ENCODE measurements at places on chromosomes 7 and 10.
A peak's percentile ranks its signal among the peaks of the same experiment; 100 is the strongest.

DNA sequence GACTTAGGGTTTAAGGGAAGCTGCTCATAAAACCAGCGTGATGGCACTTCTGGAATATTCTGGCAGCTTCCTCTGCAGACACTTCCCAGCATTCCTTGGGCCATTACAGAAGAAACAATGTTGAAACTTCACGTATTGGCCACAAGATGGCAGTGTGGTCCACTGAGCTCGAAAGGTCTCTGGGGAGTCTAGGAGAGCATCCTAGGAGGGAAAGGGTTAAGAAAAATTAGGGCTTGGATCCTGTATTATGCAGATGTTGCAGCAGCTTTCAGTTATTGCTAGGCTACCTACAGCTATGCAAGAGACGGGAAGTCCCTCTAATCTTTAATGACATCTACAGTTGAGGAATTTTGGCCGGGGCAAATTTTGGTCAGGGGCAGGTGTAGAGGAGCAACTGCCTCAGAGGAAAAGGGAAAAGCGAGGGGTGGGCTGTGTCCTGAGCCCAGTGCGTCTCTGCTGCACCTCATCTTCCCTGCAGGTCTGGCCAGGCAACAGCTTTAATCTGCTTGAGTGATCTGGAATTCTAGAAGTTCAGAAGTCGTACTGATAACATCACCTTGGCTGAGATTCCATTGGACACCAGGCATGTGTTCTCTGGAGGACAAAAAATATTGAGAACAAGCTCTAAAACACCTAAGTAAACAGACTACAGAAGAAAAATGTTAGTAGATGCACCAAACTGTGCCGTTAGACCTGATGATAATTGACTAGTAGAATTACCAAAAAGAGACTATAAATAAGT is 220.8 kb upstream of the PRSS58 start:
- no peaks in the 10 kb centered on the region for H3K4me1 ChIP-seq
- H3K27ac ChIP-seq: no peak overlapping the region
- H3K27me3 ChIP-seq: peaks cover 3% of the 10 kb centered on the region
- DNase-seq: no peak
- no peaks in the 10 kb centered on the region for H3K36me3 ChIP-seq
- no peak overlapping the region for H3K4me3 ChIP-seq

DNA sequence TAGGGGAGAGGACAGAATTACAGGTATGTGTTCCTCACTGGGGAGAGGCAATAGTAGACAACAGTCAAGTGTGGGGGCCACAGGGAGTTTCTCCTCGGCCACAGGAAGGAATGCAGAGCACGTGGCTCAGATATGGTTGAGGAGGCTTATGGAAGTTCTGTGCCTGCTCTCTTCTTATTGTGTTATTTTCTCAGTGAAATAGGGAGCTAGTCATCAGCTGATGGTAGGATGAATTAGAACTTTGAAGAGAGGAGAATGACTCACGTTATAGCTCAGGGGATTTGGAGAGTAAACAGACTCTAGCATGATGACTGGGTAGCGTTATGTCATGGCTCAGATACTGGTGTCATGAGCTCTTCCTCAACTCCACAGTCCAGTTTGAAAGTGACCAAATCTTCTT is 308.3 kb upstream of the IGFBP3 start:
- DNase-seq: peak; percentile 43
- H3K27ac ChIP-seq: no peak overlapping the region
- H3K36me3 ChIP-seq: no peaks in the 10 kb centered on the region
- H3K27me3 ChIP-seq: no peaks in the 10 kb centered on the region
- H3K4me3 ChIP-seq: no peak overlapping the region
- H3K4me1 ChIP-seq: no peaks in the 10 kb centered on the region

DNA sequence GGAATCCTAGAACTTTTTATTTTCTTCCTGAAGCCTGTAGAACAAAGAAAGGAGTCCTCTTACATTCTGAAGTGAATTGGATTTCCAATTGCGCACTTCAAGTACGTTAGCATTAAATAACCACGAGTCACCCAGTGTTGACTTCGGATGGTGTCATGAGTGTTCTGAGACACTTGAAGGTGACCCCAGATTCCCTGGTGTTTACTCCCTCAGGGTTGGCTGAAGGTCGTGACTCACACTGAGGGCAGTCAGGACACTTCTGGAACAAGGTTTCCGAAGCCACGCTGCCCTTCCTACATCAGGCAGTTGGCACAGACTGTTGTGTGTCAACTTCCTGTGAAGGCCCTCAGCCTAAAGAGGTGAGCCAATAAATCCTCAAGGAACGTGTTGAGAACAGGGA is 186.6 kb upstream of the CELF2 start:
- H3K4me3 ChIP-seq: no peak overlapping the region
- H3K27me3 ChIP-seq: no peaks in the 10 kb centered on the region
- H3K4me1 ChIP-seq: no peaks in the 10 kb centered on the region
- no peak overlapping the region for H3K27ac ChIP-seq
- H3K36me3 ChIP-seq: no peaks in the 10 kb centered on the region

DNA sequence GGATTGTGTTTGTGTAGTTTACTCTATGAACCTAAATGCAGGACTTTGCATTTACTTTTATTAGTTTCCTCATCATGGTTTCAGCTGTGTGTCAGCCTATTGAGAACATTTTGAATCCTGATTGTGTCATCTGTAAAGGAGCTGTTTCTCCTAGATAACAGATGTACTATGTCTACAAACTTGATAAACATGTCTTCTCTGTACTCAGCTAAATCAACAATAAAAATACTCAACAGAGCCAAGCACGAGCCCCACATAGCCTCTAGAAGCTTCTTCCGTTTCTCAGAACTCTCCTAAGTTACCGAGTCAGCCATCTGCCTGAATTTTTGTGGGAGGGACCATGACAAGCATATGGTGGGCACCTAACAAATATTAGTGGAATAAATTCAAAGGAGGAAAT is 234.7 kb downstream of the SKAP2 start:
- DNase-seq: no peak
- H3K27ac ChIP-seq: no peak overlapping the region
- no peaks in the 10 kb centered on the region for H3K36me3 ChIP-seq
- H3K4me1 ChIP-seq: no peaks in the 10 kb centered on the region

DNA sequence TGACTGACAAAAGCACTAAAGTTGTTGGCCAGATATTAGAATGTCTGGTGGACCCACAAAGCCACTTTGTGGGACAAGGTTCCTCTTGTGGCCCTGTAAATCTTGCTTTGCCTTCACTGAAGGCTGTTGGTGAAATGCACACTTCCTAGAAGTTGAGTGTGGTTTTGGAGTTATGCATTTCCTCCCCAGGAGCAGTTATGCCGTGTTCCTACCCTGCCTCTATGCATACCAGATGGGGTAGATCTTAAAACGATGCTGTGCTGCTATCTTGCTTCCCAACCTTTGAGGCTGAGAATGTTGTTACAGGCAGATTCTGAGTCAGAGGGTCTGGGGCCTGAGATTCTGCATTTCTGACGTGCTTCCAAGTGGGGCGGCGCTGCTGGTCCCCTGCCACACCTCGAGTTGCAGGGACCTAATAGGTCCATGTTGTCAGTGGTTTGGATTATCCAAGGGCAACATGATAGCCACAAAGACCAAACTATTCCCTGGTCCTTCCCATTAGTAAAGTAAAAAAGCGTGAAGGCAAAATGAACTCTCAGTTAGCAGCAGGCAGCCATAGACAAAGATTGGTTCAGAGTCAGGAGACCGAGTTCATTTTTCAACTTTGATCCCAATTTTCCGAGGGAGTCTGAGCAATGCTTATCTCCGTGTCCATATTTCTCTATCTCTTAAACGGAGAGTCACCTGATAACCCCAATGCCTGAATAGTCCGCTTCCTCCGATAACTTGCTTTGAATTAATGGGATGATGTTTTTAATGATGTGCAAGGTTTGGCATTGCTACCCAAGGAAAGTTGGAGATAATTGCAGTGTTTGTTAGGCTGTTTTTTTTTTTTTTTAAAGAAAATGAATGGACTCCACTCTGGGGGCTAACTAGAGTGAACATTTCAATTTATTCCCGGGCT is 55.8 kb downstream of the CDHR3 start:
- no peak overlapping the region for H3K27ac ChIP-seq
- H3K27me3 ChIP-seq: no peaks in the 10 kb centered on the region
- DNase-seq: no peak
- H3K4me3 ChIP-seq: no peak overlapping the region
- H3K4me1 ChIP-seq: no peaks in the 10 kb centered on the region

DNA sequence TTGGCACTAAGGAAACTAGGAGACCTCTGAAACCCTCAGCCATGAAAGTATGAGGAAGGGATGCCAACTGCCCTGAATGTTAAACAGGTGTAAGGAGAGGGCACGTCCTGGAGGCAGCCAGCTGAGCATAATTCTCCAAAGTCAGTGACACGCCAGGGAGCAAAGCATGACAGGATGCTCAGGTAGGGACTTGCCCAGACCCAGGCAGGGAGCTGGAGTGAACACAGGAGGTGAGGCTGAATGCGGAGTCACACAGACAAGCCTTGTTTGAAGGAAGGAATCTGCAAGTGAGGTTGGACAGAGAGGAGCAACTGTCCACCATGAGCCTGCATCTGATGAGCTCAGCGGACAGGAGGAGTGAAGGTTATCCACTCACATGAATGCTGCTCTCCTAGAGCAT is 41.5 kb downstream of the KLRG2 start:
- H3K36me3 ChIP-seq: no peaks in the 10 kb centered on the region

DNA sequence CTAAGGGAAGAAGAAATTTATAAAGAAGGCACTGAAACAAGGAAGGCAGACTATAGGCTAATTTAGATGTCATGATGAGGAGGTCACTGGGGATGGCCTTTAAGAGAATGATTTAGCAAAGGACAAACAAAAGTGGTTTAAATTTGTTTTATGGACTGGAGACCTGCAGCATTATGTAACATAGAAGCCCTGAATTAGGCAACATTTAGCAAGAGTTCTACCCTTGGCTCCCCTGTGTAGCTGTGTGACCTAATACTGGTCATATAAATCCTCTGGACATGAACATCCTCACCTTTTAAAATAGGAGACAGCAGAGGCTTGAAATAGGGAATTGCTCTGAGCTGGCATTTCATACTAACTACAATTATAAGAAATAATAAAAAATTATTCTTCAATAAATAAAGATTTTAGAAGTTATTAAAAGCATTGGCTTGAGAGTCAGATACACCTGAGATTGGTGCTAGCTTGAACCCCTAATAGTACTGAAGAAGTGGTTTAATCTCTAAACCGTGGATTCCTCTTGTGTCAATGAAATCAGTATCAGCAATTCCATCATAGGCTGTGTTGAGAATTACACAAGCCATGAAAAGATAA is 48.9 kb downstream of the RNLS start:
- DNase-seq: no peak
- no peaks in the 10 kb centered on the region for H3K4me1 ChIP-seq
- H3K4me3 ChIP-seq: no peak overlapping the region
- H3K36me3 ChIP-seq: no peaks in the 10 kb centered on the region
- no peak overlapping the region for H3K27ac ChIP-seq

DNA sequence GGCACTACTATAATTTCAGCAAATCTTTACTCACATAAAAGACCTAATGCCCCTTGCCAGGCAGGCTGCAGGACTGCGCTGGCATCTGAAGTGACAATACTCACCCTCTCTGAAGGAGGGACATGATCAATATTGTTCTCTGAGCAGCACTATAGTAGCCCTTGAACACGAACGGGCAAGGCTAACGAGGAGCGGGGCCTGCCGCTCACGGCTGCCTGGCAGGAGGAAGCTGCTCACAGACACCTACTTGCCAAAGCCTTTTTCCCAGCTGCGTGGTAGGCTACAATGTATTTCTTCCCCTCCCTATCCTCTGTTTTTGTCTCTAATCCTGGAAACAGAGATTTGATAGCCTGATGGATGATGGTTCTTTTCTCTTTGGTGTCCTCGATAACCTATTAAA is 19.9 kb downstream of the PUS7 start:
- H3K27ac ChIP-seq: no peak overlapping the region
- DNase-seq: no peak
- no peak overlapping the region for H3K4me3 ChIP-seq
- no peaks in the 10 kb centered on the region for H3K27me3 ChIP-seq

- H3K4me1 ChIP-seq: peaks cover 16% of the 10 kb centered on the region
- DNase-seq: no peak
- peaks cover 22% of the 10 kb centered on the region for H3K27me3 ChIP-seq
Measured at GRCh38 chr7:37916017-37916672, 472 bp downstream of the SFRP4 start.

DNA sequence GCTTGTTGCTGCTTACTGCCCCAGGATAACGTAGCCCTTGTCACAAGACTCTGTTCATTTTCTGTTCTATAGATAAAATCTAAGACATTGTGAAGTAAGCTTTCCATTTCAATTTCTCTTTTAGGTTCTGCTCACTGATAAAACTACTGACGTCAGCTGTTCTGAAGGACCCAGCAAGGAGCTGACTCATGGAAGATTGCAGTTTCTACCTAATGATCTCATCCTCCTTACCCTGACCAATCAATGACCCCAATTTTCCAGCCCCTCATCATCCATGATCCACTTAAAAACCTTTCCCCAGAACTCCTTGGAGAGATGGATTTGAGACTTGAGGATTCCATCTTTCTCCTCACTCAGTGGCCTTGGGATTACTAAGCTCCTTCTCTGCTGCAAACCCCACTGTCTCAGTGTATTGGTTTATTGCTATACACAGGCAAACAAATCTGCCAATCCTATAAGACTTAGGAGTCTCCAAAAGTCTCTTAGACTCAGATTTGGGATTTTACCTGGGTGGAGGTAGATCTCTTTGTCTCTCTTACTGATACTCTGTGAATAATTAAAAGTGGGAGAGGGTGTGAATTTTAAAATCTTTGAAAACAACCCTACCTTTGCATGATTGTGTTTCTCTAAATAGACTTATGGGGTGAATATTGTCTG is 109.2 kb upstream of the TRIM24 start:
- H3K4me3 ChIP-seq: no peak overlapping the region
- H3K27ac ChIP-seq: no peak overlapping the region
- H3K27me3 ChIP-seq: no peaks in the 10 kb centered on the region
- H3K36me3 ChIP-seq: no peaks in the 10 kb centered on the region
- no peaks in the 10 kb centered on the region for H3K4me1 ChIP-seq

GRCh38 chr10:44807451-44807850 is 103.7 kb upstream of the TMEM72 start:
- no peaks in the 10 kb centered on the region for H3K36me3 ChIP-seq
- no peak overlapping the region for H3K27ac ChIP-seq
- no peak overlapping the region for H3K4me3 ChIP-seq
- no peak for DNase-seq

GRCh38 chr7:2717293-2718261 is 29.6 kb downstream of the AMZ1 start:
- no peak overlapping the region for H3K27ac ChIP-seq
- no peak for DNase-seq
- H3K4me1 ChIP-seq: peaks cover 15% of the 10 kb centered on the region
- no peaks in the 10 kb centered on the region for H3K36me3 ChIP-seq
- H3K27me3 ChIP-seq: no peaks in the 10 kb centered on the region
- no peak overlapping the region for H3K4me3 ChIP-seq

DNA sequence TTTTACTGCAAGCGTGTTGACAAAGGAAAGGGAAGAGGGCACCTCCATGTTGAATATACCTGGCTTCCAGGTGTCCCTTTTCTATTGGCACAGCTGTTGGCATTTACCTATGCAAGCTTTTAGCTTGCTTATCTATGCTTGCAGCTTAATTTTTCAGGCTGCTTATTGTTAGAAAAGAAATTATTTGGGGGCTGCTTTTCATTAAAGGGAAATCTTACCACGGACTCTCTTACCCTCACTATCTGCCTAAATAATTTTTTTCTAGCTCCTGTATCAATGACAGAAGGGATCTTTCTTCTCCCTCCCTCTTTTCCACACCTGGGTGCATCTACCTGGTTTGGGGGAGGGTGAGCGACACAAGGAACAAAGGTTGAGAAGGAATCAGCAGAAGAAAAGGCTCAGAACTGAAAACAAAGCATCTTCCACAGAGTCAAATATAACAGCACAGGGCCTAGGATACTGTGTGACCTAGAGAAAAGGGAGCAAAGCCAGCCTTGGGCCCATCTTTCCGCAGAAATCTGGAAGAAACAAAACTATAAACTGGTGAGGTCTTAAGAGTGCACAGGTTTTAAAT is 15.2 kb upstream of the GJC3 start:
- H3K27ac ChIP-seq: no peak overlapping the region
- no peak for DNase-seq
- H3K36me3 ChIP-seq: no peaks in the 10 kb centered on the region
- no peaks in the 10 kb centered on the region for H3K27me3 ChIP-seq
- H3K4me3 ChIP-seq: no peak overlapping the region

Data from Panc1 (cell line).